ENCODE measurements at places on chromosomes 2 and 18.

- no peak for DNase-seq
These were observed 119.1 kb upstream of the PELI1 start for GRCh38 chr2:64263315-64263714.

- no peak for DNase-seq
These were observed 674.5 kb downstream of the KCNJ3 start for GRCh38 chr2:155372969-155373368.

- DNase-seq, result no peak
These were observed 64.2 kb downstream of the SCG2 start for GRCh38 chr2:223537651-223538601.

DNA sequence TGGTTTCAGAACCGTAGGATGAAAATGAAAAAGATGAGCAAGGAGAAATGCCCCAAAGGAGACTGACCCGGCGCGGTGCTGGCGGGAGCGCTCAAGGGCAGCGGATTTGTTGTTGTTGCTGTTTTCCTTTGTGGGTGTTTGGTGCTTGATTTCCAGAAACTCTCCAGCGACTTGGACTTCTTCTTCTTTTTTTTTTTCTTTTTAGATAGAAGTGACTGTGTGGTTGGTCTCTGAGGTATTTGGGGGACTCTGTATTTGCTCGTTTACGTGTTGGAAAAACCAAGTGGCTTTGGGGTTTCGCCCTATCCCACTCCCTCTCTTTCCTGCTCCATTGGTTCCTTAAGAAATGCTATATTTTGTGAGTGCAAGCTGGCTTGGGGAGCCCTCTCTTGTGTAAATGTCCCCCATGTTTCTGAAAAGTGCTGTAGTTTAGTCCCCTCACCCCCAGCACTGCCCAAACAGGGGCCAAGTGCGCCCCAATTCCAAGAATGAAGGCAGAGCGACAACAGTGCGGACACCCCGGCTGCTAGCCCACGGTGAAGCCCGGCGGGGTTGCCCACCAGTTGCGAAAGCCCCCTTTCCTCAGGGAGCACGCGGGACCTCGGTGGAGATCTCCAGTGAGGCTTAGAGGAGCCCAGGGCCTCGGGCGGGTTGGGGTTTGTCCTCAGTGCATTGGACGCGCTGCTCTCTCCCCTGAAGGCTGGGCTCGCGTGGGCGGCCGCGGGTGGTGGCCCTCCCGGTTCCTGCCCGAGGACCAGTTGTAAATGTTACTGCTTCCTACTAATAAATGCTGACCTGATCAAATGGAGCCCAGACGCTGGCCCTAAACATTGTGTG is 1.8 kb downstream of the HOXD9 start:
- no peak for DNase-seq
